Activated CD4-positive, CD25-positive, alpha-beta regulatory T cell (primary cell): ENCODE measurements at places on chromosomes 3 and 15.

DNA sequence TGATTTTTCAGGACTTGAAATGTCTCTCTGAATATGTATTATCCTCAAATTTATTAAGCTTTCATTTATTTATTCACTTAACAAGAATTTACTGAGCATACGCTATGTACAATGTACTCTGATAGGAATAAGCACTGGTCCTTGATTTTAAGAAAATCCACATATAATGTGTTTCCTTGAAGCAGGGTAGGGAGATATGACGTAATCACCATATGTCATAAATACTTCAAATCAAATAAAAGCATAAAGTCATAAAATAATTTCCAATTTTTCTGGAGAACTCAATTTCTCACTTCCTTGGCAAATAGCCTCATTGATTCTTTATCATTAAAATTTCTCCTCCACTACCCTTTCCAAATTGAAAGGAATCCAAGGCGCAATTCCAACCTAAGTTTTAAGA is 177.8 kb upstream of the GAP43 start:
- no peak for DNase-seq

DNA sequence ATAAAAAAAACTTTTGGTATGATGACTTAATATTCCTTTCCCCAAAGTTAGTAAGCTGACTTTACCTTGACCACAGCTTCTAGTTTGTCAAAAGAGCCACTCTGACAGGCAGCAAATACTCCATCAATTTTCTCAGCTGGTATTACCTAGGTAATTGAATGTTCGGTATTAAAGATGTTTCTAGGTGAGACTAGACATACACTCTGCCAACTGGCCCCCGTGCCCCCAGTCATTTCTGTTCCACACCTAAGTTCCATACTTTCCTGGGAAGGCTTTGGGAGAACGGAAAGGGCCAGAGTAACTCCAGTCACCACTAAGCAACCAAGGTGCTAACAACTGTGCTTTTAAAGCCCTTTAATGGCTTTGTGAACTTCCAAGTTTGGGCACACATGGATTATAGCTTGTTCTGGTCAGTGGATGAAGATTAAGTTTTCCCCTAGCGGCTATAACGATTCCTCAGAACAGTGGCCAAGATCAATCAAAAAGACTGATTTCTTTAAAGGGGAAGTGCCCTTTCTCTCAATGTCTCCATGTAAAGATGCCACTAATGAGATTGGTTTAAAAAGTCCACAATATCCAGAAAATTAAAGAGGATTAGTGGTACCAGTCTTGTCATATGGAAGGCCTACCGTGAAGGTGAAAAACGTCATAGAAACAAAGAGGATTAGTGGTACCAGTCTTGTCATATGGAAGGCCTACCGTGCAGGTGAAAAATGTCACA is 7.0 kb downstream of the EIF4A2 start:
- DNase-seq: no peak

GRCh38 chr15:59644756-59645155 is 12.6 kb downstream of the GTF2A2 start:
- DNase-seq: no peak

GRCh38 chr3:133460809-133461208 is 61.0 kb downstream of the BFSP2 start:
- DNase-seq: no peak

DNA sequence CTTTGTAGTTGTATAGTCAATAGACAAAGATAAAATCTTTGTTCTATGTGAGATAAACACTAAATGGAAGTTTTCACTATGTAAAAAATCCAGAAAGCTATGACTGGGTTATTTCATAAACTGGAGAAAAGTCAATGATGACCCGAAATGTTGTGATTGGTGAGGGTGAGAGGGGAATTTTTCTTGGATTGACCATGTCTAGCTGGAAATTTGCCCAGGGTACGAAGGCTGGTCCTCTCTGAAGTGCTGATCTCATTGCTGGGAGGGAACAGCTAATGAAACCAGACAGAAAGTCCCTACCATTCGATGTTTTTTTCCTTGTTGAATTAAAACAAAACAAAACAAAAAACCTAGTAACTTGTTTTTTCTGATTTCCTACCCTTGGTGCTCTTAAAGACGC is 14.3 kb downstream of the TPRG1 start:
- DNase-seq: no peak

DNA sequence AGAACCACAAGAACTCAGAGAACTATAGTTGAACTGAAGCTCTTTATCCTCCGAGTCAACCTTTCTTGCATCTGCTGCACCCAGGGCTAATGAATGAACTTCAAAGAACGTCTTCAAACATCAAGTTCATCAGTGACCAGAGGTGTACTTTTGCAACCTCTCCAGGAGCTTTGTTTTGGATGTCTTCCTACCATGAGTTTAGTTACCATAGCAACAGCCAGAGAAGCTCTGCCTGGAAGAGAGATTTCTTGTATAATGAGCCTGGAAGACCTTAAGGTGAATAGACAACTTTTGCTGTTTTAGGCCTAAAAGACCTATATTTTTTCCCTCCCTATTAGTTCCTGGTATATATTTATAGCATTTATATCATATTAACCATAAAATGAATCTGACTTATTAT is 9.1 kb downstream of the ACTC1 start:
- no peak for DNase-seq

- no peak for DNase-seq
Measured at GRCh38 chr3:53813876-53814275, 32.3 kb downstream of the CHDH start.

DNA sequence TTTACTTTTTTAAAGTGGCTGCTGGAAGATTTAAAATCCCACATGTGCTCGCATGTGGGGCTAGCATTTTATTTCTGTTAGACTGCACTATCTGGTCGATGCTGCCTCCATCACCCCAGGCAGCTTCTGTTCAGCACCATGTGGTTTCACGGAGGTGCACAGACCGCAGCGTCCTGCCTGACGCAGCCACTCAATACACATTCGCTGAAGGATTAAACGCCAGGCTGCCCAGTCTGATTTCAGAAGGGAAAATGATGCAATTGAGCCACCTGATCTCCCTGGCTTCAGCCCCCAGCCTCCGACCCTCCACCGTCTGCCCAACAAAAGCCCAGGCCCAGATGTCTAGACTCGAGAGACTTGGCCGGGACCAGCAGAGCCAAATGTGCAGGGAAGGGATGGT is 84.5 kb downstream of the MEGF11 start:
- DNase-seq: no peak

DNA sequence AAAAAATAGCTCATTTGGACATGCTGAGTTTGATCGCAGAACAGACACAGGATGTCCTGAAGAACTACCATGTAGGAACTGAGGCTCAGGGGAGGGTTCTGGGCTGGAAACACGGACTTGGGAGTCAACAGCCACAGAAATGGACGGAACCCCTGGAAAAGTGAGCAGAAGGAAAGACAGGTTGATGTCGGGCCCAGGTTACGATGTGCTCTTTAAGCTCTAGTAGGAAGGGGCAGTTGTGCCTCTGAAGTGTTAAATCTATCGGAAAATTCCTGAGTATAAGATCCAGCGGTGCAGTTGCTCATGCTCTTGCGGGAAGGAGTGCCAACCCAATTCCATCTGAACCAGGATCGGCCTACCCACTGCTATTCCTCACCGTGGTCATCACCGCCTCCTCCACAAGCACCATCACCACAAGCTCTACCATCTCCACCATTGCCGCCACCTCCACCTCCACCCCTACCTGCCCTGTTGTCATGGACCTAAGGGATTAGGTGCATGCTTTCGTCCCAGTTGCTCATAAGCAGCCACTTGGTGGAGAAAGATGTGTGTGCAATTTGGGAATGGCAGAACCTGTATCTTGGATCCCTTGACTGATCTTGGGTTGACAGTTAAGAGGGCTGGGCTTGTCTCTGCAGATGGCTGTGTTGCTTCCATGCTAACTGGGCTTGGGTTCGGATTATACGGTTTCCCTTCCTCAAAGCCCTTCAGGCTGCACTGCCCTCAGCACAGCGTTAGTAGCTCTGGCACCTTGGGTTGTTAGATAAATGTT is 108.5 kb downstream of the ASB7 start:
- no peak for DNase-seq

- no peak for DNase-seq
Measured at GRCh38 chr3:142274908-142275307, 49.5 kb upstream of the GK5 start.

DNA sequence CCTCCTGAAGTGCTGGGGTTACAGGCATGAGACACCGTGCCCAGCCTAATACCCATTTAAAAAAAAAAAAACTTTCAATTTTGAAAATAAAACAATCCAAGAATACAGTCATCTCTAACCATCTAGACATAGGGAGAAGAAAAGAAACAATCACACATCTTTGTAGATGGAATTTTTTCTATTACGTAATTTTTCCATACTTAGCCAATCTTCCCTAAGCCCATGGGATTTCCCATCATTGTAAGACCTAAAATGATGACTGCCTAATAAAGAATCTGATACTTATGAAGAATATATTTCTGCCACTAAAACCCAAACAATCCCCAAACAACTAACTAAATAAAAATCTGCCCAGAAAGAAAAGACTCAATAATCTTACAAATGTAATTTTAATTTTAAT is 88.7 kb downstream of the CBLB start:
- DNase-seq: no peak

- no peak for DNase-seq
Measured at GRCh38 chr3:159899166-159899565, 89.5 kb upstream of the IL12A start.

DNA sequence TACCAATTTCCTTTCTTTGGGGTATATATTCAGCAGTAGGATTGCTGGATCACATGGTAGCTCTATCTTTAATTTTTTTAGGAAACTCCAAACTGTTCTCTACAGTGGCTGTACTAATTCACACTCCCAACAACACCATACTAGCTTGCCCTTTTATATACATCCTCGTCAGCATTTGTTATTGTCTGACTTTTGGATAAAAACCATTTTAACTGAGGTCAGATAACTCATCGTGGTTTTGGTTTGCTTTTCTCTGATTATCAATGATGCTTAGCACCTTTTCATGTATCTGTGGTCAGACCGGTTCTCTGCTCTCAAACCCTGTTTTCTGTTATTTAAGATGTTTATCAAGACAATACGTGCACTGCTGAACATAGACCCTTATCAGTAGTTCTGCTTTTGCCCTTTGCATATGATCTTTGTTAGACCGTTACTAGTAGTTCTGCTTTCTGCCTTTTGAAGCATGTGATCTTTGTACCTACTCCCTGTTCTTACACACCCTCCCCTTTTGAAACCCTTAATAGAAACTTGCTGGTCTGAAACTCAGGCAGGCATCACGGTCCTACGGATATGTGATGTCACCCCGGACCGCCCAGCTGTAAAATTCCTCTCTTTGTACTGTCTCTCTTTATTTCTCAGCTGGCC is 474.3 kb downstream of the RSL24D1 start:
- DNase-seq: no peak

GRCh38 chr3:164407111-164407510 is 671.2 kb downstream of the SI start:
- DNase-seq: no peak

DNA sequence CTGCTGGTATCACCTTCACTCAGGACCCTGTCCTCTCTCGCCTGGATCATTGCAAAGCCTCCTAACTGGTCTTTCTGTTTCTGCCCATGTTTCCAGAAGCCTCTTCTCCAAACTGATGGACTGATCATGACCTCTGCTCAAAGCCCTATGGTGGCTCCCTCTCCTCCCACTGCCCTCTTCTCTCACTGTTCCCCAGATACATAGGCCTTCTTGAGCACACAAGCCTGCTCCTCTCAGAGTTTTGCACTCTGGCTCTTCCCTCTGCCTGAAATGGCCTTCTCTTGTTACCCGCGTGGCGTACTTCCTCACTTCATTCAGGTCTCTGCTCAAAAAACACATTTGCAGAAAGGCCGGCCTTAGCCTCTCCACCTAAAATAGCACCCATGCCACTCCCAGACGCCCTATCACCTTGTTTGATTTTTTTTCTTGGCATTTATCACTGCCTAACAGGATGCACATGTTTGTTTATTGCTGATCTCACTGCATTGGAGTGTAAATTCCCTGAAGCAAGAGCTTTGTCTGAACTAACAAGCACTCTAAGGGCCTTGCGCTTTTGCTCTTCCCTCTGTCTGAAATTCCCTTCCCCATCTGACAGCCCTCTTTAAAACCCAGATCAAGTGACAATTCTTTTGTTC is 1.4 kb upstream of the ETFA start:
- DNase-seq: no peak

DNA sequence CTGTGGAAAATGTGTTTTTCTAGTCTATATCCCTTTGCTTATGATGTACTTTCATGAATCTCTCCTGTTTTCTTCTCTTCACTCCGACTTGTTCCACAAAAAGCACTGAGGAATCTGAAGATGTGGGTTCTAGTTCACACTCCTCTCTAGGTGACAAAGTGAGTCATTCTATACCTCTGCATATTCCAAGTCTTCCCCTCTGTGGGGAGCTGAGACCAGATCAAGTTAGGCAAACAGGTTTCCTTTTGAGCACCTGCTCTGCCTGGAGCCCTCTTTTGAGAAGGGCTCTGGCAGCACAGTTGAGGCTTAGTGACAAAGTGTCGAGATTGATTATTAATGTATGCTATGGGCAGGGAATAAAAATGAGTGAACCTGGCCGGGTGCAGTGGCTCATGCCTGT is 82.4 kb upstream of the VGLL4 start:
- no peak for DNase-seq

- no peak for DNase-seq
Measured at GRCh38 chr3:97510795-97511194, 253.8 kb upstream of the ARL6 start.

DNA sequence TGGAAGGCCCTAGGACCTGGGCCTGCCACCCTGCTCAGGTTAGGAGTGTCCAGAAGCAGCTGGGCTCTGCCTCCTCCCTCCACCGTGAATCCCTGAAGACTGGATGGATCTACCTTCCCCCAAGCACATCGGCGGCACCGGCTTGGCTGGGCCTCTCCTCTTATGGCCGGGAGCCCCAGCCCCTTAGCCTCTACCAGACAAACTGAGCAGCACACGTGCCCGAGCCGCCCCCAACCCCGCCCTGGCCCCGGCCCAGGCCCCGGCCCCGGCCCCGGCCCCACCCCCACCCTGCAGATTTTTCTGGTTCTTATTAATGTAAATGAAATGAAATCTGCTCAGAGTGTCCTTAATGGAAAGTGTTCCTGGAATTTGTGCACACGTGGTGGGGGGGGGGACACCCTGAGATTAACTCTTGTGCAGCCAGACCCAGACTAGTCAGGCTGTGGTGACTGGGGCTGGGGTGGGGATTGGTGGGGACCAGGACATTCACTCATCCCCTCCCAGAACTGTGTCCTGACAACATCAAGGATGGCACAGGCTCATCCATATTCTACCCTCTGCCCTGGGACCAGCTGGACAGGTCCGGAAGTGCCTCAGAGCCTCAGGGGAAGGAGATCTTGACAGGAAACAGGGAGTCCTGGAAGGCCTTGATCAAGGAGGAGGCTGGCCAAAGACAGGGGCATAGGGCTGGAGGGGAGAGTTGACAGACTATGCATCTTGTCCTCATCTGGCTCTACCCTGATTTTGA is 30.9 kb upstream of the SEMA3F start:
- DNase-seq: no peak

DNA sequence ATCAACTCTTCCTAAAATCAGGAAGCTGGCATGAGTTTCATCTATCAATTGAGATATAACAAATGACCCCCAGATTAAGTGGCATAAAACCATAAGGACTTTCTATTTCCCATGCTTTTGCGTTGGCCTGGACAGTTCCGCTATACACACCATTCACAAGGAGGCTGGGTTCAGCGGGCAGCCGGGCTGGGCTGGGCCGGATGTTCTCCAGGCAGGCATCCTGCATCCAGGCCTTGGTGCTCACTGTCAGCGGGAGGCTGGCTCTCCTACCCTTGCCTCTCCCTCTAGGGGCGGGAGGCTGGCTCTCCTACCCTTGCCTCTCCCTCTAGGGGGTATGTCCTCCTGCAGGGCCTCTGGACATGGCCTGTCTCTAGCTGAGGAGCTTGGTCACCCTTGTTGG is 266.0 kb upstream of the ARRDC4 start:
- no peak for DNase-seq

GRCh38 chr15:98901434-98902072 is 106.0 kb downstream of the PGPEP1L start:
- no peak for DNase-seq
